Left ventricle myocardium superior (tissue), 1 donor: ENCODE measurements at places on chromosomes 7 and 10.

DNA sequence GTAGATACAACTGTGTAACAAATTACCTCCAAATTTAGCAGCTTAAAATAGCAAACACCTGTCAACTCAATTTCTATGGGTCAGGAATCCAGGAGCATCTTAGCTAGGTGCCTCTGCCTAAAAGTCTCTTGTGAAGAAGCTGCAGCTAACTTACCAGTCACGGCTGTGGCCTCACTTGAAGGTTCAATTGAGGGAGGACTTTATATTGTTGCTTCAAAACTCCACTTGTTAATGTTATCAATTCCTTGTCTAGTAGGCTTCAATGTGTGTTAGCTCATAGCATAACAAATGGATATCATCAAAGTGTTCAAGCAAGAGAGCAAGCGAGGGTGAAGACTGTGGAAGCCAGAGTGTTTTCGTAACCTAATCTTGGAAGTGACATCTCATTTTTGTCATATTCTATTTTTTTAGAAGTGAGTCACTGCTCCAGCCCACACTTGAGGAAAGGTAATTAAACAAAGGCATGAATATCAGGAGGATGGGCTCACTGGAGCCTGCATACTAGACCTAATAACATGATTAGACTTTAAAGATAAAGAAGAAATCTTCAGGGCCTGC lies 172.9 kb downstream of the SPAG6 start:
- no peak for DNase-seq

GRCh38 chr7:90816511-90817142 lies 220.5 kb downstream of the CDK14 start:
- DNase-seq = no peak

DNA sequence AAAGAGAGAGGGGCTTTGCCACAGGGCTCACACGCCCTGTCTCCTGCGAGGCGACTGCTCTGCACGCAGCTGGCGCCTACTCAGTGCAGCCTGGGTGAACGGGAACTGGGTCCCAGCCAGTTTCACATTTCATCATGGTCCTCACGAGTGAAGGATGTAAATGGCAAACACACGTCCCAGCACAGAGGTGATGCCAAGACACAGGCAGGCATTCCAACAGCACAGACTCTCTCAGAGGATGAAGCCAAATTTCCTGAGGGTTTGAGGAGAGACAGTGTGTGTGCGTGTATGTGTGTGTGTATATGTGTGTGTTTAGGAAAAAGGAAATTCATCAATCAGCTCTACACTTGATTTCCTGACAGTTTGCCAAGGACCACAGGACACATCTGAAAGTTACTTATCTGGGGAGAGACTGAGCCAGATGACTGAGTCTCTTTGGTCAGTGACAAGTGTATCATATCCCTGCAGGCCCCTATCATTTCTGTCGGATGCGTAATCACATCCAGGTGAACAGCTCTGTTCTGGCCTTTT lies 53.9 kb downstream of the CHST15 start:
- DNase-seq = no peak

DNA sequence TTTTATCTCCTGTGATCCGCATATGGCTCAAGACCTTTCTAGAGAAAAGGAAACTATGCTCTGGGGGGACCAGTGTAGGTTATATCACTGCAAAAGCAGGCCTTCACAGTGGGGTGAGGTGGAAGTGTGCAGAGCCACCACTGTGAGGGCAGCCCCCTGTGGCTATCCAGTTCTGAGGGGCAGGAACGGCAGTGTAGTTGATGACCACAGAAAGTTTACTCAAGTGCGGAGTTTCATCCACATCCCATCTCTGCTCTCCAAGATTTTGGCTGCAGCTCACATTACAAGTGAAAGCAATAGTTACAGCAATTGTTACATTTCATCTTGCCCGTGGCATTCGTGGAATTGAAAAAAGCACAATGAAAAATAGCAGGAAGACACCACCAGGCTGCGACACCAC lies 345.9 kb upstream of the GALNT17 start:
- DNase-seq = no peak

DNA sequence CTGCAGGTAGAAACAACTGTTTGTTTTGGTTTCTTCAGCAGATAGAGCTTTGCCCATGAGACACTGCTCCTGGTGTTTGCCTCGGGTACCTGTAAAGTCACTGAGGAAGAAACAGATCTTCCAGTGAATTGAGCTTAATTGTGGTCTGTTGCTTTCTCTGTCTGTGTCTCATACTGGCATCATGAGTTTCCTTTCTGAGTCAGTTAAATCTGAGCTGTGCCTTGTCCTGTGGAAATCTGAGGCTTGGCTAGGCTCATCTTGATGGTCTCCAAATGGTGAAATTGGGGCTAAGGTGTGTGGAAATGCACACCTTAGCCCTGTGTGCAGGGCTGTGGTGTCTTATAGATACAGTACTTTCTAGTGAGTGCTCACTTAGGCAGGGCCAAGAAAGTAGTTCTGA lies 67.4 kb downstream of the GBF1 start:
- DNase-seq = no peak

DNA sequence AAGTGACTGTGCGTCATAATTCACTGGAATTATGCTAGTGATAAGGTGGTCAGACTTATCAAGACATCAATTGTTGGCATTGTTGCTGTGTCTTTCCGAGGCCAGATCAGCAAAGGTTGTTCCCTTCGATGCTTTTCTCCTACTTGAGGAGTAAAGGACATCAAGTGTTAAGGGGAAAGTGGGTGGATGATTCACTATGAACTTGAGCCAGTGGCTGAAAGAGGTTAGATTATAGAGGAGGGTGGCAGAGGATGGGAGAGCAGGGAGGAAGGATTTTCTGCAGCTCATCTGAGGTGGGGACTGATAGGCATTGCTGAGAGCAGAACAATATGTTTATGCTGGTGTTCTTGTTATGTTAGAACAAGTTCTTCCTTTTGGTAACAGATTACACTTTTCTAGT lies 131.4 kb upstream of the AGR3 start:
- no peak for DNase-seq

DNA sequence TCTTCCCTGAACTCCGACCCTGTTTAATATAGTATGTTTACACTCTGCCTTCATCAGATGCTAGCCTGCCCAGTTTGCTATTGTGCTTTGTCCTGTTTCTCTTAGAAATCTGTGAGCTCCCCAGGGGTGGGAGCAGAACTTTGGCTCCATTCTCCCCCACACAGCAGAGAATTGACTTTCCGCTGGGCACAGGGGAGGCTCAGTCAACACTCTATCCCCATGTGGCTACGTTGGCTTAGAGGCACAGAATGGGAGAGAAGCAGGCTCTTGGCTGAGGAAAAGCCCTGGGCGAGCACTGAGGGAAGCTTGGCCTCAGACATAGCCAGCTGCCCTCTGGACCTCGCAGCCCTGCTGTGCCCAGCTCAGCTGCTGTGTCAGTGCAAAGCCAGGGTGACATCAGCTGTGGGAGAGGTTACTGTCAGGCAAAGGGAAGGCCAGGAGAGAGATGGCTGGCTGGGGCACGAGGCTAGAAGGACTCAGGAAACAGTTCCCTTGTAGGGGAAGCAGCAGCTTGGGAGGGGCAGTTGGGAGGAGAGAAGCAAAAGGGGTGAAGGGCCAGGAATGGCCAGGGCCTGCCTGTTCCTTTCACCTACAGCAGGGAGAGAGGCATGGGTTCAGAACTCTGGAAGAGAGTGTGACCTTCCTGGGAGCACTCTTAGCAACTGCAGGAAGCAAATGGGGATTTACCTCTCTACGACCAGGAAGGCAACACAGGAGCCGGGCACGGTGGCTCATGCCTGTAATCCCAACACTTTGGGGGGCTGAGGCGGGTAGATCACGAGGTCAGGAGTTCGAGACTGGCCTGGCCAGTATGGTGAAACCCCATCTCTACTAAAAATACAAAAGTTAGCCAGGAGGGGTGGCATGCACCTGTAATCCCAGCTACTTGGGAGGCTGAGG lies 5.8 kb upstream of the SCD start:
- DNase-seq = peak; percentile 43

- DNase-seq = no peak
These were observed 109.3 kb upstream of the HPS1 start for GRCh38 chr10:98556061-98556460.

- no peak for DNase-seq
These were observed 11.8 kb upstream of the CLDN12 start for GRCh38 chr7:90391488-90391887.

DNA sequence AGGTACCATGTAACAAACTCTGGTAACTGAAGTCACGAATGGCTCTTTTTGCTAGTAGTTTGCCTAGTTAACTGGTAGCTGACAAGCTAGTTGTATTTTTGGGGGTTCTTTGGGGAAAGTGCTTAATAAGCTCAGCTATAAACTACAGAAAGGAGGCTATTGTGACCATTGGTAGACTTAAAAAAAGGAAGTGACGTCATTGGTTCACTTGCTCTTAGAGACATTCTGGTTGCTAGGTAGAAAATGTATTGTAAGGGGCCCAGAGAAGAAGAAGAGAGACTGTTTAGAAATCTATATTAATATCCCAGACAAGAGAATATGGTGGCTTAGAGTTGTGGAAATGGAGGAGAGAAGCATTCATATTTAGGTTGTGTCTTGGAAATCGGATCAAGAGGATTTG lies 103.0 kb downstream of the NXPH1 start:
- no peak for DNase-seq

GRCh38 chr10:116909307-116909706 lies 60.0 kb downstream of the ENO4 start:
- DNase-seq = no peak

DNA sequence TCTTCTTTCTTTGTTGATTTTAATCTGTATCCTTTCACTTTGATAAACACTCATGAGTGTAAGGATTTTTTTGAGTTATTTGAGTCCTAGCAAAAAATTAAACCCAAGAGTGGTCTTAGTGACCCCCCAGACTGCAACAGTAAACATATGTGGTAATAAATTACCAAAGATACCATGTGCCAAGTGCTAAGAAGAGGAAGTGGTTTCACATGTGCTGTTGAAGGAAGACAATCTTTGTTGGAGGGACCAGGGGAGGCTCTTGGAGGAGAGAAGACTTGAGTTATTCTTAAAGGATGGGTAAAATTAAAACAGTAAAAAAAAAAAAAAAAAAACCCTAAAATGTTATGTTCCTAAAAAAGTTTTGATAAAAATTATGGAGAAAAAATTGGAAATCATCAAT lies 150.2 kb downstream of the SEC23IP start:
- DNase-seq = no peak

DNA sequence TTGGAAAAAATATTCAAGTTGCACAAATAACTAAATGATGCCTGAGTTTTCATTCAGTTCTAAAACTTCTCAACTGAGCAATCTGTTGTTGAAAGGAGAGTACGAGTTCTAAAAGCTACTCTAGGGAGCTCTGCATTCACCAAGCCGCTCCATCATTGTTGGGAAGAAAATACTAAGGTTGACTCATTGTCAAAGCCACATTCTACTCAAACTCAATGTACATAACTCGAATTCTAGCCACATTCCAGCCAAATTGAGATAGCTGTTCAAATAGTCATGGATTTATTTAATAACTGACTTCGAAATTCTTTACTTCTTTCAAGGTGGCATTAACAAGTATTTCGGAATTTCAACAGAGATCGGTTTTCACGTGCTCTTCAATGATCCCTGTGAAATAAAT lies 63.4 kb downstream of the KIAA1217 start:
- no peak for DNase-seq

DNA sequence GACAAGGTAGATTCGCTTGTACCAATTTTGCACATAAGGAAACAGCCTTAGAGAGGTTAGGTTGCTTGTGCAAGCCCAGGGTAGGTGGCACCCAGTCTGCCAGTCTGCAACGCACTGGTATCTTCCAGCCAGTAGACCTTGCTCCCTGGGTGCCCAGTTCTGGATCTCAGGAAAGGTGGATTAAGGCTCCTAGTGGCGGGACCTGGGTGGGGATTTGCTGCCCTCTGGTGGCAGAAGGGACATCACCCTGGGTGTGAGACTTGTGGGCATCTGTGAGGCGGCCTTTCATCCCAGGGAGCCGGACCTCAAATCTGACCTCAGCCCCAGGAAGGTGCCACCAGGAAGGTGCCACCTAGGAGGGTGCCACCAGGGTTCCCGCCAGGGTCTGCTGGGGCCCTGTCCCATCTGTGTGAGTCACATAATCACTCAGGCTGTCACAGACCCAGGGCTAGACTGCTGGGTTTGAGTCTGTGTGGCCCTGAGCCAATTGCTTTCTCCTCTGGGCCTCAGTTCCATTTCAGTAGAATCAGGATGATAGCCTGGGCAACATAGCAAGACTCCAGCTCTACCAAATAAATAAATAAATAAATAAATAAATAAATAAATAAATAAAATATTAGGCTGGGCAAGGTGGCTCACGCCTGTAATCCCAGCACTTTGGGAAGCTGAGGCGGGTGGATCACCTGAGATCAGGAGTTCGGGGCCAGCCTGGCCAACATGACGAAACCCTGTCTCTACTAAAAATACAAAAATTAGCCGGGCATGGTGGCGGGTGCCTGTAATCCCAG lies 5.3 kb upstream of the PRKRIP1 start:
- DNase-seq = peak; percentile 84

DNA sequence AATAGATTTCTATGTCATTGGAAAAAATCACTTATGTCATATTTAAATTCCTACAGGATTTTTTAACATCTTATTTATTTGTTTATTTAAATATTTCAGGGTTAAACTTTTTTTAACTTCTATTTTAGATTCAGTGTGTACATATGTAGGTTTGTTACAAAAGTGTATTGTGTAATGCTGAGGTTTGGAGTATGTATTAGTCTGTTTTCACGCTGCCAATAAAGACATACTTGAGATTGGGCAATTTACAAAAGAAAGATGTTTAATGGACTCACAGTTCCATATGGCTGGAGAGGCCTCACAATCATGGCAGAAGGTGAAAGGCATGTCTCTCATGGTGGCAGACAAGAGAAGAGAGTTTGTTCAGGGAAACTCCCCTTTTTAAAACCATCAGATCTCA lies 65.4 kb downstream of the MGAM2 start:
- DNase-seq = no peak

DNA sequence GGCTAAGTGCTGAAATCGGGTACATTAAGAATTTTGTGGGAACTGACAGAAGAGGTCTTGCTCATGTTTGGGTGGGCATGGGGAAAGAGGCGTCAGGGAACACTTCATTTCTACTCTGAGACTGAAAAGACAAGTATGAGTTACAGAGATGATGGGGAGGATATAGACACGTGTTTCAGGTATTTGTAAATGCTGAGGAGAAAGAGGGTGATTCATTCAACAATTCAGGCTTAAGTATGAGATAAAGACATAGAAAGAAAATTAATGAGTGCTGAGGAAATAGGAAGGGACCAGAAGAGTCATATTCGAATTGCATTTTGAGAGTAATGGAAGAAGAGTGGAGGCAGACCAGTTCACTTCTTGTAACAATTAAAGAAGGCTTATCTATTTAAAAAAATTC lies 143.6 kb downstream of the HBP1 start:
- DNase-seq = no peak

DNA sequence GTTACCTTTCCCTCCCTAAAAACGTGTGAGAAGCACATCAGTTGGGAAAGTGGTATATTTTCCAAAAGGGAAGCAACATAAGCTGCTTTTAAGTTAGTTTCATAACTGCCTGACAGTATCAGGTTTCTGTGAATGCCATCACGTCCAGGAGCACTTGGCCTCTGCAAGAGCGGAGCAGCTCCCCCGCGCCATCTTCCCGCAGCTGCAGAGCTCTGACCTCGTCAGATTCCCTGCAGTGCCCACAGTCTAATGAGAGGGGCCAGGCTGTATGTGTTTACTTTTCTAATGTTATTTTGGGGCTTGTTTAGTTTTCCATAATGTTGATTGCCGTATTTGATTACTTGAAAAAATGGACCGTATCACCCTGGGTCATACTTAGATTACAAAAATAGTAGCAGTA lies 74.2 kb downstream of the MGMT start:
- DNase-seq = no peak
